ENCODE measurements at places on chromosomes 3 and 15.

DNA sequence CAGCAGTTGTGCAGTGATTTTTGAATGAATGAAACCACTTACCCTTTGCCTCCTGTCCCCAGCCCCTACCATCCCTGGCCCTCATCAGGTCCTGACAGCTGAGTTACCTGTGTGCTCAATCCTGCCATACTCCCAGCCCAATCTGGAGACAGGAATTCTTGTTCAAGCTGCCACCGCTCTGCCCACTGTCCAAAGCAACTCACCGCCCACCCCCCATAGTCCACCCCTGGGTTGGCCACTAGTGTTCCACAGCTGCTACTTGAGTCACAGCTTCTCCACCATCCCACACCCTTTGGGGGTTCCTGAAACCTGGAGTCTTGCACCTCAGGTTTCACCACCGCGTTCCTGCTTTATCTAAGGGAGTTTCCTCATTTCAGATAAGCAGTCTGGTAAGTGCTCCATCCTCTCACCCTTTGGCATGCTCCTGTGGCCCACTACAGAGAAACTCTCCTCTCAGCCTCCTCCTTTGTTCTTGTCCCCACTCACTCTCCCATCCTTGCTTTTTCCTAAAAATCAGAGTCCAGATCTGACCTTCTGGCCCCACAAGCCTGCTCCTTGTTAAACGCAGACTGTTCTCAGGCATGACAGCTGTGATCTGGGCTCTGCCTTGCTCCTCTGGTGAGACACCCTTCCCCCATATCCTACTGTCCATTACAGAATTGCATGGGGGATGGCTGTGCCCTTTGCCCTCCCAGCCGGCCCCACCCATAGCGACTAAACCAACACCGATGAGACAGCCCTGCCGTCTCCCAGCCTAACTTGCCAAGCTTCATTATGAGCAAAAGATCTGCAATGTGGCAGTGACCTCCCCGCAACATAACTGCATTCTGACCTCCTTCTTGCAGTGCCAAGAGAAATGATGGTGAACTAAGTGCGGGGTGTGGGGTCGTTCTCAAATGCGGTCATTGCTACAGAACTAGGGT, 50.0 kb downstream of the CYP19A1 start:
- DNase-seq: no peak

GRCh38 chr3:131731709-131732108, 228.9 kb upstream of the MRPL3 start:
- no peak for DNase-seq

DNA sequence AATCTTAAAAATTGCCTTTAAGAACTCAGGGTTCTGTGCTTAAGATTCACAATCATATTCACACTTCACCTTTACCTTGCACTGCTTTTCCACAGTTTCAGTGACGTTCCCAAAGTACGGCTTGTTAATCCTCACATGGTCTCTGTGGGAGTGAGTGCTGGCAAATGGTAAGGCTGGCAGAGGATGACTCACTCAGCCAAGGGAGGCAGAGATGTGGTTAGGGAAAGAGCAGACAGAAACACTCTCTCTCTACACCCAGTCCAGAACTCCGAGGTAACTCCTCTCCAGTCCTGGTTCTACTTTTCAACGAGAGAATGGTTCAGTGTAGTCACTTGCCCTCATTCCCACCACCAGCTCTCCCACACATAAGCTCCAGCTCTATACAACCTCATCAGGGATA, 33.1 kb downstream of the RASGRP1 start:
- no peak for DNase-seq

GRCh38 chr3:111269777-111270176, 198.2 kb downstream of the NECTIN3 start:
- no peak for DNase-seq

DNA sequence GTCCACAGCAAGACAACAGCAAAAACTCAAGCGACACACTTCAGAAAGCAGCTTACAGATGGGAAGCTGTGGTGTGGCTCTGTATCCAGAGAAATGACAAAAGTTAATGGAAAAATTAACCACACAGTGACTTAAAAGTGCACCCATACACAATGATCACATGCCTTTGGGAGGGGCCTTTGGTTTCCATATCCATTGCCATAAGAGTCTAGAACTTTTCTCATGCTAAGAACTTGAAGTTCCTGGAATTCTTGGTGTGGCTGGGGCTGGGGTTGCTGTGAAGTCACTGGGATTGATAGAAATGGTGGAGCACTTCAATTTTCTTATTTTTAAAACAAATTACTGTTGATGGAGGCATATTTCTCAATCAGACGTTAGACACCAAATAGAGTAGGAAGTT, 108.6 kb upstream of the FEZF2 start:
- no peak for DNase-seq

DNA sequence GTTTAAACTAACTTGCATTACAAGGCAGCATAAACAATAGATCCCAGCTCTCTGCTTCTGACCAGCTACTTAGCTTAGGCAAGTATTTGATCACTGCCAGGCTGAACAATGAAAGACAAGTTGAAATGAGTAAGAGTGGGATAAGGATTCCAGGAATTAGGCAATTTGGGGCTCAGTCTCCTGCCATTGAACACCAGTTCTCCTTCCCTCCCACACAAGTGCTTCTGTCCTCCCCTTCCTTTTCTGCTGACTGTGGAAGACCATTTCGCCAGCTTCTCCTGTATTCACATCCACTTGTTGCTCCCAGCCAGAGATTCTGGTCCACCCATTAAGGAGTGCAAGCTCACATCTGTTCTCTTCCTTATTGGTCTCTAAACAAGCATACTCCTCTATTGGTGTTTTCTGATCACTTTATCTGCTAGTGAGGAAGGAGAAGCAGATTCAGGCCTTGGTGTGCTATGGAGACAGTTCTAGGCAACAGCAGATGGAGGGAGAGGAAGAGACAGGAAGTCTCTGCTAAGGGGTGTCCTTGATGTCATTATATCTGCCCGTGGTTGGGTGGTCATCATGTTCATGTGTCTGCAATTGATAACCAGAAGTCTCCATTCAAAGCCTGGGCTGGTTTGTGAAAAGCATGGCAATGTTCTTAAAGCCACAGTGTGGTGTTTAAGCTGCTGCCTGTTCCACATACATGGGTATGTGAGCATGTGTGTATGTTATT, 121.5 kb downstream of the PLCL2 start:
- DNase-seq: no peak

DNA sequence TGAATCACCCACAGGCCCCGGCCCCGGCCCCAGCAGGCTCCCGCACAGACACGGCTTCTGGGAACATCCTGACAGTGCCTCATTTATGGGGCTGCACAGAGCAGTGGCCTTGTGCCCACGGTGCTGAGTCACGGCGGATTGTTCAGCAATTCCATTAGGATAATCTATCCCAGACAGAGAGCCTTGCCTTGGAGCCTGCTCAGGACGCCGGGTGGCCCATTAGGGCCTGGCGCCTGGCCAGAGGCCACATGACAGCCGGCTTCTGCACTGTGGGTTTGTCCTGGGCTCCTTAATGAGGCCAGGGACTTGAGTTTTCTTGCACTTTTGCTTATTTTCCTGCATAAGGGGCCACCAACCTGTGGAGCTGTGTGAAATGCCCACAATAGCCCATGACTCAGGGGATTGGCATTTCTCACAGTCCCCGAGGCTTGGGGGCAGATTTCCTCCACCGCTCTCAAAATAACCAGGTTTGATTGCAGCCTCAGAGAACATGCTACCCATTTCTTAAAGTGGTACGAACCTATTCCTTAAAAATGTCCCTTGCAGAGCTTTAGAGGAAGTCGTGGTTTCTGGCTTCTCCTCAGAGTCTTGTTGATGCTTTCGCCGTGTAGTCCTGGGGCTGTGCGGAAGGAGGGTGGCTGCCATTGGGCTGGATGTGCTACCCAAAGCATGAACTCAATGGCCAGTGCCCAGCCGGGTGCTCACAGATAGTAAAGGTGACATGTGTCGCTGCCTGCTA, 19.0 kb downstream of the SYNM start:
- peak; percentile 86 for DNase-seq

DNA sequence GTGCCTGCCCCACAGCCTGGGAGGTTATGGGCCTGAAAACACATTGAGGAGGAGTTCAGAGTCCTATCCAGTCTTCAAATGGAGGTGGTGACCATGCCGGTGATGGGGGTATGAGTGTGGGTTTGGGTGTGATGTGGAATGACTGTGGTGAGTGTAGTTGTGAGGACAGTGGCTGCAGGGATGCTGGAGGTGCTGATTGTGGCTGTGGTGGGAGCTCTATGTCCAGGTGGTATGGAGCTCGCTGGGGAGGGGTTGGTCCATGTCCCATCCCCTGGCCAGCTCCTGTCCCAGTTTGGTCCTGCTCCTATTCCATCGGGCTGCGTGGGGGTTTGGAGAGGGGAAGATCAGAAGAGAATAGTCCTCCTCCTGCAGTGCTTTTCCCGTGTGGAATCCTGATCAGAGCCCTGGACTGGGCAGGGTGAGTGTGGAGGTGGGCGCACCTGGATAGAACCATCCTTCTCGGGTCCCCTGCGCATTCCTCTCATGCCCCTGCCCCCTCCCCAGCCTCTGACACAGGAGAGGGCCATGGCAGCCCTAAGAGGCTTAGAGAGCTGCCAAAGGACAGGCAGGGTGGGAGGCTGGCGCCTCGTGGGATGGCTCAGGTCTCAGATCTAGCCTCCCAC, 23.0 kb upstream of the GOLGA6C start:
- DNase-seq: no peak

- no peak for DNase-seq
Observed at GRCh38 chr3:90062016-90062415, 954.6 kb downstream of the EPHA3 start.

GRCh38 chr15:57025264-57025926, 107.0 kb downstream of the TCF12 start:
- DNase-seq: no peak

GRCh38 chr3:53361852-53362251, 14.5 kb upstream of the DCP1A start:
- DNase-seq: no peak

- no peak for DNase-seq
Observed at GRCh38 chr3:134066158-134066541, 36.4 kb upstream of the SLCO2A1 start.

- no peak for DNase-seq
Observed at GRCh38 chr3:106728315-106729098, 648.7 kb upstream of the CCDC54 start.

DNA sequence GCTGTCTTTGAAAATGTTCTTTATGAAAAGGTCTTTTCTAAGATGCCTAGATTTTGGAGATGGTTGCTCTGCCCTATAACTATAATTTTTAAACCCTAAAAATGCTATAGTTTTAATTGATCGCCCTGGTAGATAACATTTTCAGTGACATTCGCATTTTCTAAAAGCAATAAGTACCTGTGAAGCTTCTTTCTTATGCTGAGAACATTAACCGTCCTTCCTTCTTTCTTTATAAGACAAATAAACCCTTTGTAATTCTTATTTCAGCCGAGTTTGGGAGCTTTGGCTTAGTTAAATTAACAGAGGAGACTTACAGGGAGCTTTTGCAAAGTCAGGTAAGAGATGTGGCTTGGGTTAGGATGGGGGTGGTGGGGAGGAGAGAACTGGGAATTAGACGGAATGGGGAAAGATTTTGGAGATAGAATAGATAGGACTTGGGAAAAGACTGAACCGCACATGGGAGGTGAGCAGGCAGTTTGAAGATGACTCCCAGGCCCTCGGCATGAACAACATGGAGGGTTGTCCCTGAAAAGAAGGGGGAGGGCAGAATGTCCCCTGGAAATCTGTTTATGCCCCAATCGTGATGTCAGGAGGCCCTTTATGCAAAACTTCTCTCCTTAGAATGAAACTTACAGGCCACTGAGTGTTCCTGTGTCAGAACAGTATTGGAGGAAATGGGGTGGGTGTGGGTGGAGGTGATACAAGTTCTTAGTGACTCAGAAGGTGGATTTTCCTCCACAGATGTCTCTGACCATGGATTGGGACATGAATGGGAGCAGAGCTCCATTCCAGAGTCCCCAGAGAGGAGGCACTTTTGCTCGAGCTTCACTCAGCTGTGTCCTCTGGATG, 76.2 kb upstream of the LARS2 start:
- DNase-seq: no peak

- DNase-seq: no peak
Observed at GRCh38 chr3:16510620-16511319, 2.7 kb downstream of the RFTN1 start.

DNA sequence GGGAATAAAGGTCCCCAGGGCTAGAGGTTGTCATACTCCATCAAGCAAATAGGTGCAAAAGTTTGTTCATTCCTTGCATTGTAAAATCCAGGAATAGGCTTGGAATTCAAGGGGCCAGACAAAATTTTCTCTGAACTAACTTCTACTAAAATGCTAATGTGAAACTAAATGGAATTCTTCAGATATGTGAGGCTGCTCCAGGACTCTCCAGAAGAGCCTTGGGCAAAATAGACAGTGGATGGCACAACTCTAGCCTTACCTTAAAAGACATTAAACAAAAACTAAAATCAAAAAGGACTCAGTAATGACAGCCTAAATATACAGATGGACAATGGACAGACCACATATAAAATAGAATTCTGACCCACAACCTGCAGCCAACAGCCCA, 130.8 kb upstream of the STRIT1 start:
- no peak for DNase-seq

- DNase-seq: no peak
Observed at GRCh38 chr15:67134067-67134838, 68.9 kb downstream of the SMAD3 start.

GRCh38 chr3:101884776-101885175, 35.5 kb downstream of the NFKBIZ start:
- no peak for DNase-seq

DNA sequence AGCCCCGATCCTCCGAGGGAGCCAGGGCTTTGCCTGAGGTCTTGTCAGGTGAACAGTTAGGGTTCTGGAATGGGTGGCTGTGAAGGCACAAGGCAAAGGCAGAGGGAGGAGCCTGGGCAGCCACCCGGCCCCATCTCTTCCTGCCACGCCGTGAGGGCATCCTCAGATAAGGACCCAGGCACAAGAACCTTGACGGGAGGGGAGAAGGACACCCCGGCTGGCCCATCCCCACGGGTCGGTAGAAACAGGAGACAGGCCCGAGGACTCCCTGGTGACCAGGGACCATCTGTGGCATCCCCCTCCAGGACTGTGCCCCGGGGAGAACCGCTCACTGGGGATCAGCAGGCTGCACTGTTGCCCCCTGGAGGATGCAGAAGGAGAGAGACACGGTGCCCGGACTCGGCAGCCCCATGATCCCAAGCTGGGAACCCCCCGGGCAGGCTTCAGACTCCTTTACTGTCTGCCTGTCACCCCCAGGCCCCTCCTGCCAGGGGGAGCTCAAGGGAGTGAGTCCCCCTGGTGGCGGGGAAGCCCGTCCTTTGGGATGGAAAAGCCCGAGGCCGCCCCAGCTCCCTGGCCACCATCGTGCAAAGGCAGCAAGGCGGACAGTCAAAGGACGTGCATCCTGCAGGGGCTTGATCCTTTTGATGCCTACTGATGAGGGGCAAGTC, 12.3 kb upstream of the PCSK6 start:
- no peak for DNase-seq
